Ureter (tissue), 1 donor: ENCODE measurements at places on chromosomes 12 and 14. TPM values are rescaled to one million over a fixed set of nuclear protein-coding genes. Genes with fewer than 3 reads are reported as not detected.

GSG1 gene
- not detected for total RNA-seq

ZNF385A gene
- 88.4 TPM for total RNA-seq

GRIP1 gene
- 31.1 TPM for total RNA-seq

TBX5 gene
- total RNA-seq, result 0.10 TPM

B4GALNT3 gene
- total RNA-seq, result 11.7 TPM

DEPDC4 gene
- 1.4 TPM for total RNA-seq

PRPH gene
- 1.7 TPM for total RNA-seq

NEUROD4 gene
- not detected for total RNA-seq

COX6A1 gene
- 321 TPM for total RNA-seq

RNF212B gene
- total RNA-seq, result not detected

GLIPR1L2 gene
- total RNA-seq, result 0.62 TPM

CDKN3 gene
- total RNA-seq, result 2.4 TPM

CLEC9A gene
- 0.57 TPM for total RNA-seq

CRACR2A gene
- total RNA-seq, result 27.3 TPM

CATSPERB gene
- total RNA-seq, result 7.3 TPM

BEGAIN gene
- 4.2 TPM for total RNA-seq

KRT3 gene
- total RNA-seq, result not detected
